Gastroesophageal sphincter (tissue), 4 donors: ENCODE measurements at places on chromosomes 4 and X.

DNA sequence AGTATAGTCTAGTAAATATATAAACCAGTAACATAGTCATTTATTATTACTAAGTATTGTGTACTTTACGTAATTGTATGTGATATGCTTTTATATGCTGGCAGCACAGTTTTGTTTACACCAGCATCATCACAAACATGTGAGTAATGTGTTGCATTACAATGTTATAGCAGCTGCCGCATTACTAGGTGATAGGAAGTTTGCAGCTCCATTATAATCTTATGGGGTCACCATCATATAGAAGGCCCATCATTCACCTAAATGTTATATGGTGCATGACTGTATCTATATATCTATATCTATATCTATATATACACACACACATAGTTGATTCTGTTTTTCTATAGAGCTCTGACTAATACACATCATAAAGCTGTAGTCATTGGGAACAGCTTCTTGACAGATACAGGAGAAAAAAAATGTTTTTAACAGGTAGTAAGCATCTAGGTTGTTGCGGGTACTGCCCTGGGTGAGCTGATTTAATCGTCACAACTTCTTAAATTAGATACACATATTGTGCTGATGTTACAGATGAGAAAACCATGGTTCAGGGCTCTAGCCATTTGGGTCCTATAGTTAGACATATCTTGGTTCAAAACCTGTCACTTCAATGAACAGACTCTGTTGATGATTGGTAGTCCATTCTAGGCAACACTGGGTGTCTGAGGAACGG is 77.9 kb downstream of the CLNK start:
- ATAC-seq, result no peak

DNA sequence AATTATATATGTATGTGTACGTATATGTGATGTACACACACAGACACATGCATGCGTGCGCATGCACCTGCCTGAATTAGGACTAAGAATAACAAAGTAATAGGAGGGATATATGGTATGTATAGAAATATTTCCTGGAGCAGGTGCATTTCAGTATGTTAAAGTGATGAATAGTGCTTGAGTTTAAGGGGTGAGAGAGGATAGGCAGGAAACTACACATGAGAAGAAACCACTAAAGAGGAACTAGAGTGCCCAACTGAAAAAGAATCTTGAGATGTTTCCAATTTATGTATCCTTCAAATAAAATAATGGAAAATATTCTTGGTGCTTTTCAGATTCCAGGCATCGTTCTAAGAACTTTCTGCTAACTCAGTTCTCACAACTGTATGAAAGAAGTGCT is 52.6 kb upstream of the UNC5C start:
- no peak for ATAC-seq

GRCh38 chrX:31909850-31910572 is 838.2 kb upstream of the FTHL17 start:
- no peak for ATAC-seq

GRCh38 chr4:87058356-87059073 is 123.7 kb downstream of the AFF1 start:
- peak; percentile 47 for ATAC-seq

DNA sequence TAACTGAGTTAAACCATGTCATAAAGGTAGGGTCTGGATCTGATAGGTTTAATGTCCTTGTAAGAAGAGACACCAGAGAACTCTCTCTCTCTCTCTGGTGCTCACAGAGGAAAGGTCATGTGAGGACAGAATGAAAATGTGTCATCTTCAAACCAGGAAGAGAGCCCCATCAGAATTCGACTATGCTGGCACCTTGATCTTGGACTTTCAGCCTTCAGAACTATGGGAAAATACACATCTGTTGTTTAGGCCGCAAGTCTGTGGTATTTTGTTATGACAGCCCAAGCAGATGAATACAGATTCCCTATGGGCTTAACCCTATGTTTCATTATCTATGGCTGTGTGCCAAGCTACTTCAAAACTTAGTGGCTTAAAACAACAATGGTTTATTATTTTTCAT is 105.5 kb upstream of the DDIT4L start:
- no peak for ATAC-seq

GRCh38 chrX:9298221-9298620 is 166.6 kb upstream of the TBL1X start:
- no peak for ATAC-seq

- ATAC-seq, result no peak
Measured at GRCh38 chrX:101452056-101452455, 33.2 kb upstream of the ARMCX4 start.
